Stimulated activated CD4-positive, alpha-beta T cell treated with anti-CD3 and anti-CD28 coated beads, Interleukin-1b, Interleukin-23, amount 100 ng/mL, for 24 hours (primary cell): ENCODE measurements at places on chromosomes 4 and X.

DNA sequence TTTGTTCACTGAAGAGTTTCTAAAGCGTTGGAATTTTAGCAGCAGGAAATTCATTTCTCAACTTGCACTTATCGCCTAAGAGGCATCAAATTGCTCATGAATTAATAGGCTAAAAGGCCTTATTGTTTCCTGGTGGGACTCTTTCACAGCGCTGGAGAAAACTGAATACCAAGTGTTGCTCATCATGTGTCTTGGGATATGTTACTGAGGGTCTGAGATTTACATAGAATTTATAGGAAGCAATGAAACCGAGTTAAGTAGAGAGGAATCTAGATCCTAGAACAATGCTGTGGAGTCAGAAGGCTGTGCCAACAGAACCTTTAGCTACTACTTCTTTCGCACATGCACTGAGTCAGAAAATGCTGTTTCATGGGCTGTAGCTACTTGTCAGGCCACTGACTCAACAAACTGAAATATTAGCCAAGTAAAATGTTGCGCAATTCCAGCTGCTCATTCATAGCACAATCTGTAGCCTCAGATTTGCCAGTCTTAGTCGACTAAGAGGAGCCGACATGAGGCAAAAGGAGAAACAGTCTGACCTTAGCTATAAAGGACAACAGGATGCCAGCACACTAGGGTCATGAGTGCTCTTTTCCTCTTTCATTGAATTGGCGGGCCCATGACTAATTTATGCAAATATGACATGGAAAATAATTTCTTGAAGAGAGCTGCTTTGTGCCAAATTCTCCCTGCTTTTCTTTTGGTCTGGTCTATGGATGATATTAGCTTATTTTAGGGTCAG is 35.9 kb upstream of the CXCL8 start:
- no peak for DNase-seq

GRCh38 chr4:26083987-26084386 is 170.0 kb downstream of the SMIM20 start:
- no peak for DNase-seq

- DNase-seq = no peak
These were observed 7.7 kb downstream of the RNF212 start for GRCh38 chr4:1105662-1106061.

DNA sequence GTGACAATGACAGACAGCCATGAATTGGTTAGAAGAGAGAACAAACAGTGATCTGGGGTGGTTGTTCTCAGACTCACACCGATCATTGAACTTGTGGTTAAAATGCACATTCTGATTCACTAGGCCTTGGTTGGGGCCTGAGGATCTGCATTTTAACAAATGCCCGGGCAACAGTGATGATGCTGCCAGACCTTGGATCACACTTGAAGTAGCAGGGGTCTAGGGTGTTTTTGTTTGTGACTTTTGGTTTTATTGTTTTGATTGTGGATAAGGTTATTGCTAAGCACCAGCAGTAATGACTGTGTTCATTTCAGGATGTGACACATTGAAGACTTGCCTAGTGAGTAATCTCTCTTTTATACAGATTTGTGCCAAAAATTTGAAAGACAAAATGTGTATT is 36.5 kb downstream of the TXLNG start:
- no peak for DNase-seq

- no peak for DNase-seq
These were observed 10.3 kb downstream of the XPNPEP2 start for GRCh38 chrX:129749069-129749468.

DNA sequence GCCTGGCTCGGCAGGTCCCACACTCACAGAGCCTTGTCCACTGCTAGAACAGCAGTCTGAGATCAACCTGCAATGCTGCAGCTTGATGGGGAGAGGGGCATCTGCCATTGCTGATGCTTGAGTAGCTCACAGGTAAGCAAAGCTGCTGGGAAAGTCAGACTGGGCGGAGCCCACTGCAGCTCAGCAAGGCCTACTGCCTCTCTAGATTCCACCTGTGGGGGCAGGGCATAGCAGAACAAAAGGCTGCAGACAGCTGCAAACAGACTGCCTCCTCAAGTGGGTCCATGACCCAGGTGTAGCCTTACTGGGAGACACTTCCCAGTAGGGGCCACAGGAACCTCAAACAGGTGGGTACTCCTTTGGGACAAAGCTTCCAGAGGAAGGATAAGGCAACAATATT is 110.6 kb upstream of the ADAMTS3 start:
- no peak for DNase-seq

- no peak for DNase-seq
These were observed 81.4 kb upstream of the WDR1 start for GRCh38 chr4:10197952-10198351.

DNA sequence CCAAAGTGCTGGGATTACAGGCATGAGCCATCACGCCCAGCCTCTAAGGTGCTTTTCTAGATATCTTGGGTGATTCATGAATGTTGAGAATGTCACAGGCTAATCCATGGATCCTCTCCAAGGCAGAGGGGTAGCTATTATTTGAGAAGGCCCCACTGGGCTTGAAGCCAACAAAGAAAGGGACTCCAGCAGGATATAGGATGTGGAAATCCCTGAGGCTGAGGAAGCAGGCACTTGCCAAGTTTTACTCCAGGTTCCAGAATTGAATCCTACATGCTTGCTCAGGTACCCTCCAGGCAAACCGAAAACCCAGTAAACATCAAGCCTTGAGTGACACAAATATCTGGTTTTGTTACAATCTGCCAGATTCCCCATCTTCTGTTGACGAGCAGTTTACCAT is 15.8 kb downstream of the NLGN3 start:
- DNase-seq = no peak

DNA sequence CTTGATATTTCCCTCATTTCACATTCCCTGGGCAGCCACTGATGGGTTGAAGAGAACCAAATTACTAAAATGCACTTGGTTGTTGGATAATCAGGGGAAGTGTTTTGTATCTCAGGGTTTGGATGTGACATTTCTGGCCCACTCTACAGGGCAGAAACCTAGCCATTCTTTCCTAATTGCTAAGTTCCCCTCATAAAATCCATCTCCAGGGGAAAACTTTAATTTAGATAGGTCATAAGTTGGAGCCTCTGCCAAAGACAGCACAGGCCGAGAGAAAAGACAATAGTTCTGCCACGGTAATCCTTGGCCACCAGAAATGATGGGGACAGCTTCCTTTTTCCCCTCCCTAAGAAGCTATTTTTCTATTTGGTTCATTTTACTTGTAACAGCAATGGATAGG is 192.7 kb upstream of the C1QTNF7 start:
- DNase-seq = no peak

DNA sequence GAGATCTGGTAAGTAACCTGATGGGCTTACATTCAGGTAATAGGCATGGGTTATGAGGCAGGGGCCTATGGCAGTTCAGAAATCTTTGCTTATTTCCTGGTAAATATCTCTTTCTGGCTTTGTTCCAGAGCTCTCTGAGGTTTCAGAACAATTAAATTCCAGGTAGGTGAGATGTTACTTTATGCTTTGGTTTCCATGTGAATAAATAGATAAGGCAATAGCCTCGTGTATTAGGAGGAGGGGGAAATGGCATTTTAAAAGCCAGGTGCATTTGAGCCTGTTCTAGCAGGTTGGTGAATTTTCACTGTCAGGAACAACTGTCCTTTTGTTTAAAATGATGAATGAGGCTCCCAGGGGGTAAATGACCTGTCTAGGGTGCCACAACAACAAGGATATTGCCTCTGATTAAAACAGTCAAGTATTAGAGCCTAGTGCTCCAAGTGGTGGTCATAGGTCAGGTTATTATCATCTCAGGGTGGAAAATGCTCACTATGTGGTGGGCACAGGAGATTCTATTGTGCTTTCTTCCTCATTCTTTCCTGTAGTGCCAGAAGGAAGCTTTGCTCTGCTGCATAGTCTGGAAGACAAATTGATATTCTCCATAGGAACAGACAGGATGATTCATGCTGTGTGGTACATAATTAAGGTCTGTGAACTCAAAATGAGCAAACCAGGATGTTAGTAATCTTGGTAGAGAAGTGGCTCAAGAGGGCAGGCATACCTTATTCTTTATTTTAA is 296.2 kb downstream of the INPP4B start:
- no peak for DNase-seq

GRCh38 chr4:8524595-8525382 is 55.4 kb upstream of the GPR78 start:
- DNase-seq = no peak

DNA sequence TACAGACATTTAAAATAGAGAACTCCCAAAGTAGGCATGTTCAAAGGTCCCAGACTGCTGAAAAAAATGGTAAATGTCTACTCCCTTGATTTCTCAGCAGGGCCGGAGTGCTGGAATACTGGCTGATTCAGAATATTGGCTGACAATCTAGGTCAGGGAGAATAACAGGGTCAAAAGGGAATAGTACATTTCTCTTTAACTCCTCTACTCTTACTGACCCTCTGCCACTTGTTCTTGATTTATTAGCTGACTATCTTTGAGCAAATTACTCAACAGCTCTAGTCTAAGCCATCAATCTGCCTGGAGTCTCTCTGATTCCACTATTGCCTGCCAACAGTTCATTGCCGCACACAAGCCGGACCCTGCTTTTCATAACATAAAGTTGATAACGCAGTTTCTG is 19.7 kb upstream of the NWD2 start:
- no peak for DNase-seq

DNA sequence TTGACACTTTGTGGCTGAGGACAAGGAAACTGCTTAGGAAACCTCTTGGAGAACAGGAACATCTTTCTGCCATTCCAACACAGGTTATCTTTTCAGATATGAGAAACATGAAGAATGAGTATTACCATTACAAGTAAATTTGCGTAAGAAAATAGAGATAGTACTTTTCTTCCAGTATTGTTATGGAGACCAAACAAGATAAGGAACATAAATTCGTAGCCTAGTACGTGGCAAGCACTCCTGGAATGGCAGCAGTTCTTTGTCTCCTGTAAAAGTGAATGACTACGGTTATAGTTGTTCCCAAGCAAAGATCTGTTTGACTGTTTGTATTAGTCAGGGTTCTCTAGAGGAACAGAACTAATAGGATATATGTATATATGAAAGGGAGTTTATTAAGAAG is 843.1 kb downstream of the STIM2 start:
- no peak for DNase-seq

DNA sequence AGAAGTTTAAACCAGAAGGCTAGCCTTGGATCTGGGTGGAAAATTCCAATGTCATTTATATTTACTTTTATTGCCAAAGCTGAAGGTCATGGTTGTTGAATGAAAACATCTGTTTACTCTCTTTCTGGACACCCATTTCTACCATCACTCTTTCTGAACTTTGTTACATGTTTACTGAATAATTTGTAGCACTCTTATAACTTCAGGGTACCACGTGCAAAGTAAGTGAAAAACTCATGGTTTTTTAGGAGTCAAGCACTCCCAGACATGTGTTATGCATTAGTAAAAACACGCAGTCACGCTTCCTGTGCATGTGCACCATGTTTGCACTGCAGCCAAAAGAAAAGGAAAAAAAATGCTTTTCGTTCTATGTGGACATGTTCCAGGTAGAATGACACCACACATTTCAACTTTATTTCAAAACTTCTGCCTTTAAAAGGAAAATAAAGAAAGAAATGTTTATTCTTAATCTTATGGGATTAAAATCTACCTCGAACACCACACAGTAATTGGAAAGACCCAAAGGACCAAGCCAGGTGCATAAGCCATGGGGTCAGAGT is 31.4 kb upstream of the ADH1C start:
- DNase-seq = no peak

GRCh38 chr4:23333946-23334878 is 555.6 kb downstream of the PPARGC1A start:
- no peak for DNase-seq

GRCh38 chrX:150544222-150544787 is 24.1 kb upstream of the MTM1 start:
- DNase-seq = no peak

DNA sequence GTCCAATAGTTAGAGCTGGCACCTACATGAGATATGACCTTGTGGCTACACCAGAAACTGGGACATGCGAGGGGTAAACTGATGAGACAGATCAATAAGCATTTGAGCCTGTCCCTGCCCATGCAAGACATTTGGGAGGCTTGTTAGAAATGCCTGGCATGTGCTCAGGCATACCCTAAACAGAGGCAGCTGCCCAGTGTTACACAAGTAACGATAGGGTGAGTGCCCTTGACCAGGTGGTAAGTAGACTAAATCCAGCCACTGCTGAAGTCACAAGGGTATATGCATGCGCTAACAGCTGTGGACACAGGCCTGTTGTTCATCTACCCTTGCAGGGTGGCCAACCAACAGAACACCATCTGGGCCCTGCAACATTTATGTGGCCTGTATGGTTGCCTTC is 56.1 kb upstream of the CCDC149 start:
- DNase-seq = no peak

DNA sequence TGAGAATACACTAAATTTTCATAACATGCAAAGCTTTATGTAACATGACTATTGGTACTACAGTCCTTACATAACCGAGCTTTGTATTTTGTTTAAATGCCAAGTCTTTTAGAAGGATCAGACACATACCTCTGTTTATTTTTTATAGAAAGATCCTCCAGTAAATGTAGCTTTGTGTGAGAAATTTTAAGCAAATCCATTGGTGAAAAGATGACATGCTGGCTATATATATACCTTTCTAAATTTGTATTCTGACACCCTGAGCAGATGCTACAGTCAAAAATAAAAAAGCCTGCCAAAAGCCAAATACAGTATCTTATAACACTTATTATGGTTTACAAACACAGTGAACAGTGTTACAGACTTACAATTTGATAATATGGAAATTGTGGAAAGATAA is at the start of gene YIPF7:
Gene YIPF7 (minus strand): TSS at position 201 of the 400 bp plus-strand sequence. CDS start 1,525 bp downstream, outside the sequence.
- DNase-seq = no peak

DNA sequence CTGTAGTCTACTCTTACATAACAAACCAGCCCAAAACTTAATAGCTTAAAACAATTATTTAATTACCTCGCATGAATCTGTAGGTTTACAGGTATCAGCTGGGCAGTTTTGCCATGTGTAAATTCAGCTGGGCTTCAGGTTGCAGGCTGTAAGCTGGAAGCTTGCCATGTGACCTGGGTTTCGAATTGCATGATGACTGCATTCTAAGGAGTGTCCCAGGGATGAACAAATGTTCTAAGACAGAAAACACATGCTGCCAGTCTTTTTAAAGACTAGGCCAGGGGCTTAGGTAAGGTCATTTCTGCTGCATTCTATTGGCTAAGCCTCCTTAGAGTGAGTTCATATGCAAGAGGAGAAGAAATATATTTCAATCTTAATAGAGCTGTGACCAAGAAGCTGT is 44.8 kb downstream of the GRIA2 start:
- DNase-seq = no peak

DNA sequence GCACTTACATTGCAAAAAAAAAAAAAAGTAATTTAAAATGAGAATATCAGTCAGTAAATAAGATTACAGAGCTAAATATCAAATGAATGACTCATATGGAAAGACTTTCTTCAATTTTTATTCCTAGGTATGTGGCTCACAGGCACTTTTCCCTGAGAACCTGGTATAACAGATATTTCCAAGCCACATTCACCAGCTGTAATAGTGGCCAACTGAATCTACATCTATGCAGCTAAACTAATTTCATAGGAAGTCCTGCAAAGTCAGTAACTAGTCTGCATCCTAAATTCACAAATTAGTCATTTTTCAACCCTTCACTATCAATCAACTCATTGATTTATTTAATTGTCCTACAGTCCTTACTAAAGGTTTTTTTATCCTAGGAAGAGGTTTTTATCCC is 5.6 kb downstream of the PDE5A start:
- DNase-seq = no peak
